IPS DF 6.9 (cell line): ENCODE measurements at places on chromosomes 7 and 10.

DNA sequence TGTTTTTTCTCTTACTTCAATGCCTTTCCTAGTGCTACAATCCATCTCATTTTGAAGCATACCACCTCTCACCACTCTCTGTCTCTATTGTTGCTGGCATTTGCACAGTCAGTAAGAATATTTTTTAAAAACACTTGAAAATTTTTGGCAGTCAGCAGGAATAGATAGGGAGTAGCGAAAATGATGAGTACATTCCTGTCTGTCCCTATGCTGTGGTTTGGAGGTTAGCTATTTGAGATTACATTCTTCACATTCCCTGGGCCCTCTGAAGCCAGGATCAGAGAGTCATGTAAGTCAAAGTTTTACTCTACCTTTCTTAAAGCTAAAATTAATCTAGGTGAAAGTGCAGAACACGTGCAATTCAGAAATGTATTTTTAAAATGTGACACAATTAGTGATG, 53.0 kb upstream of the MAGI2 start:
- H3K4me1 ChIP-seq: peaks cover 3% of the 10 kb centered on the region; the same call in 1 of the 2 replicates
- no peaks in the 10 kb centered on the region for H3K36me3 ChIP-seq
- DNase-seq: no peak
- no peak overlapping the region for H3K4me3 ChIP-seq
- H3K27ac ChIP-seq: no peak overlapping the region

GRCh38 chr7:102393467-102393866, 2.7 kb upstream of the PRKRIP1 start:
- no peaks in the 10 kb centered on the region for H3K27me3 ChIP-seq
- no peak overlapping the region for H3K4me3 ChIP-seq
- no peak overlapping the region for H3K27ac ChIP-seq
- H3K4me1 ChIP-seq: peaks cover 1% of the 10 kb centered on the region; the same call in 1 of the 2 replicates

GRCh38 chr10:1366322-1366691, 310.1 kb downstream of the WDR37 start:
- no peak overlapping the region for H3K4me3 ChIP-seq
- H3K27me3 ChIP-seq: no peaks in the 10 kb centered on the region
- H3K27ac ChIP-seq: no peak overlapping the region
- H3K36me3 ChIP-seq: no peaks in the 10 kb centered on the region; the same call in 1 of the 2 replicates
- peaks cover 5% of the 10 kb centered on the region for H3K4me1 ChIP-seq

DNA sequence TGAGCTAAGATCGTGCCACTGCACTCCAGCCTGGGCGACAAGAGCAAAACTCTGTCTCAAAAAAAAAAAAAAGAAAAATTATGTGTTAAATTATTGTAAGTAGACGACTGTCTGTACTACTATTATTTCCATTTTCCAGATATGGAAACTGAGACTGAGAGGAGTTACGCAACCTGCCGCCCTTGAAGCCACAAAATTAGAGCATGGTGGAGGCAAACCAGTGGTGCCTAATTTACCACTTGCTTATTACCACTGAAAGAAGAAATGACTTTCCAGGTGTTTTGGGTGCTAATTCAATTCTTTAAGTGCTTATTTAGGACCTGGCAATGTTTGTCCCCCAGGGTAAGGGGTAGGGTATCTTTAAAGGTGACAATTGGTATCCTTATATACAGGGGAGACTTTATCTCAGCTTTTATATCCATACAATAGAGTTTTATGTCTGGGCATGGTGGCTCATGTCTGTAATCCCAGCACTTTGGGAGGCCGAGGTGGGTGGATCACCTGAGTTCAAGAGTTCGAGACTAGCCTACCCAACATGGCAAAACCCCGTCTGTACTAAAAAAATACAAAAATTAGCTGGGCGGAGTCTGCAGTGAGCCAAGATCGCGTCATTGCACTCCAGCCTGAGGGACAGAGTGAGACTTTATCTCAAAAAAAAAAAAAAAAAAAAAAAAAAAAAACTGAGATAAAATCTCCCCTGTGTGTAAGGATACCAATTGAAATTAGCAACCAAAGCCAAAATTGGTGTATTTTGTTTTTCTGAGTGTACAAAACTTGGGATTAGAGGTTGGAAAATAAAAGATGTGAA, 16.6 kb upstream of the CAMK1D start:
- H3K4me1 ChIP-seq: no peaks in the 10 kb centered on the region
- no peaks in the 10 kb centered on the region for H3K36me3 ChIP-seq
- no peak overlapping the region for H3K4me3 ChIP-seq
- H3K27ac ChIP-seq: no peak overlapping the region

DNA sequence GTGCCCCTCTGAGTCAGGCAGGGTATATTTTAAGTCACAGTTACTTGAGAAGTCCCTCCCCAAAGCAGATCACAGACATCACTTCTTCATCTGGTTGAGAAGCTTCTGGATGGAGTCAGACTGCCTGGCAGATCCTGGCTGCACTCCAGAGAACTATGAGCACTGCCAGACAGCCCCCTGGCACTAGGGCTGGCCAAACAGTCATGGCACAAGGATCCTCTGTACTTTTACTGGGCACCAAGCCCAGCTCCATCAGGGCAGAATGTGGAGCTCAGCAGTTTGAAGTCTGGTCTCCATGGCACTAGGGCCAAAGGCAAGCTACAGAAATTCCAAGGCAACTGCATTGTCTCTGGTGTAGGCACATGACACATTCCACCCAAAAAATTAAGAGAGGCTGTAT, 162.1 kb downstream of the NRG3 start:
- no peak for DNase-seq
- H3K27me3 ChIP-seq: no peaks in the 10 kb centered on the region
- no peaks in the 10 kb centered on the region for H3K36me3 ChIP-seq

GRCh38 chr7:117766913-117767312, 106.3 kb downstream of the CTTNBP2 start:
- no peak for DNase-seq
- no peaks in the 10 kb centered on the region; the same call in 1 of the 2 replicates for H3K36me3 ChIP-seq
- H3K27me3 ChIP-seq: no peaks in the 10 kb centered on the region

- DNase-seq: no peak
- no peaks in the 10 kb centered on the region for H3K27me3 ChIP-seq
- H3K4me3 ChIP-seq: no peak overlapping the region
- no peak overlapping the region for H3K27ac ChIP-seq
These were observed 102.9 kb upstream of the AHR start for GRCh38 chr7:17195576-17195975.

GRCh38 chr7:98125759-98126158, 19.1 kb downstream of the LMTK2 start:
- no peaks in the 10 kb centered on the region for H3K27me3 ChIP-seq
- no peak overlapping the region for H3K27ac ChIP-seq
- H3K4me1 ChIP-seq: no peaks in the 10 kb centered on the region
- H3K4me3 ChIP-seq: no peak overlapping the region

DNA sequence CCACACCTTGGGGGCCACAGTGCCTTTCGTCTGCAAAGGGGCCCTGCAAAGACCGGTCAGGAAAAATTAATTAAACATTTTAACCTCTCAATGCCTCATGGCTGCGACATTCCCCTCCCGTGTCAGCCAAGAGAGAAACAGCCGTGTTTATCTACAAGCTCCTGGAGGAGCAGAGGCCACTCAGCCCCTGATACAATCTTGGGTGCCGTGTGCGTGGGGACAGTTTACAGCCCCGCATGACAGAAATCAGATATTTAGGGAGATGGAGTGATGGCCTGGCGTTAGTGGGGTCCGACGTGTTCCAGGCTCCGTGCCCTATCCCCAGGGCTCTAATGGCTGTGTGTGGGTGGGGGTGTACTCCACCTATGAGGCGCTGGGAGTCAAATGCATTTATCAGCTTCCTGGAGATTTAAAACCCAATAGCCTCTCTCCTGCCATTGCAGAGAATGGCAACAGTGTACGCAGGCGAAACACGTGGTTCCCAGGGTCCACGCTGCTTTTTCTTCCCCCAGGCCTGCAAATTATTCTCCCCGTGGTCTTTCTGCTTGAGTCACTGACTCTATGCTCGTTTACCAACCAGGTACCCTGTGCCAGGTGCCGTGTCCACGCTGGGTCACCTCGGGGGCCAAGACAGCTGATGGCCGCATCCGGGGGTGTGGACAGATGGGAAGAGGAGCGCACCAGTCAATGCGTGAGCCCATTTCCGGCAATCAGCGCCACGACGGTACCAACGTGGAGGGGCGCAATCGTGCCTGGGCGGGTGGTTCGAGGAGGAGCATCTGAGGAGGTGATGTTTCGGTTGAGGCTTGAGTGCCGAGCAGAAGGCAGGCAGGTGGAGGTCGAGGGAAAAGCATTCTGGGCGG, 26.6 kb upstream of the PSMG3 start:
- H3K36me3 ChIP-seq: no peaks in the 10 kb centered on the region
- DNase-seq: no peak
- no peaks in the 10 kb centered on the region for H3K4me1 ChIP-seq
- H3K27me3 ChIP-seq: no peaks in the 10 kb centered on the region; the same call in 1 of the 2 replicates
- H3K27ac ChIP-seq: no peak overlapping the region

GRCh38 chr7:193481-194251, 1.3 kb downstream of the FAM20C start:
- DNase-seq: no peak
- H3K36me3 ChIP-seq: peaks cover 31% of the 10 kb centered on the region
- H3K4me3 ChIP-seq: peak overlapping the region; percentile 78
- H3K27ac ChIP-seq: no peak overlapping the region
- H3K27me3 ChIP-seq: no peaks in the 10 kb centered on the region
- H3K4me1 ChIP-seq: peaks cover 11% of the 10 kb centered on the region

GRCh38 chr7:496528-497295, 22.9 kb downstream of the PDGFA start:
- peaks cover 31% of the 10 kb centered on the region for H3K36me3 ChIP-seq
- DNase-seq: no peak
- H3K4me1 ChIP-seq: peaks cover 2% of the 10 kb centered on the region; the same call in 1 of the 2 replicates
- no peak overlapping the region for H3K27ac ChIP-seq

DNA sequence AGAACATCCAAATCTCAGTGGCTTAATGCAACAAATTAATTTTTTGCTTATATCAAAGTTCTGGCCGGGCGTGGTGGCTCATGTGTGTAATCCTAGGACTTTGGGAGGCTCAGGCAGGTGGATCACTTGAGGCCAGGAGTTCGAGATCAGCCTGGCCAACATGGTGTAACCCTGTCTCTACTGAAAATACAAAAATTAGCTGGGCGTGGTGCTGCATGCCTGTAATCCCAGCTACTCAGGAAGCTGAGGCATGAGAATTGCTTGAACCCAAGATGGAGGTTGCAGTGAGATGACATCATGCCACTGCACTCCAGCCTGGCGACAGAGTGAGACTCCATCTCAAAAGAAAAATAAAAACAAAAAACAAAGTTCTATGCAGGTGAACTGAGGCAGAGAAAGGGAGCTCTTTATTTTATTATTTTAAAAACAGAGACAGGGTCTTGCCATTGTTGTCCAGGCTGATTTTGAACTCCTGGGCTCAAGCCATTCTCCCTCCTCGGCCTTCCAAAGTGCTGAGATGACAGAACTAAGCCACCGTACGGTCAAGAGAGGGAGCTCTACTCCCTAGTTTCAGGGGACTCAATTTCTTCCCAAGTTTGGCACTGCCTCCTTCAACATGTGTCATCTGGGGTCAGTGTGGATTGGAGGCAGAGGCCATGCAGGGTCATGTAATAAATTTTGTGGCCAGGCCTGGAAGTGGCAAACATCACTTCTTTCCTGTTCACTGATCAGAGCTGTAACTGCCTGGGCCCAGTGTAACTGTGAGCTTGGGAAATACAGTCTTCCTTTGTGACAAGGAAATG, 2.4 kb downstream of the ADCK2 start:
- no peaks in the 10 kb centered on the region for H3K27me3 ChIP-seq
- H3K36me3 ChIP-seq: no peaks in the 10 kb centered on the region
- peaks cover 3% of the 10 kb centered on the region; the same call in 1 of the 2 replicates for H3K4me1 ChIP-seq
- DNase-seq: no peak
- no peak overlapping the region for H3K27ac ChIP-seq

DNA sequence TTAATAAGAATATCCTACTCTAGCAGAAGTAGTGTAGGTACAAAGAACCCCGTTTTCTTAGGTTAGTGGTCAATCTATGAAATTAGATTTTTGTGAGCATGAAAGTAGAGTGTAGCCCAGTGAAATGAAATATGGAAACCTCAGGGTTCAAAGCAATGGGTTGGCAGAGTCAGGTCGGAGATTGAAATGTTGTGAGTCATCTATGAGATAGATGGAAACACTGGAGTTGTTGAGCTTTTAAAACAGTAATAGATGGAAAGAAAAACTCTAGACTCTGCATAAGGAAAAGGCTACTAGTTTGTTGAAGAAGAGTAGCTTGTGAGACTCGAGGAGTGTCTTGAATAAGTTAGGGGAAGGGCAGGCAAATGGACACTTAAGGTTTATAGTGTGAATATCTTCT, 251.9 kb downstream of the EXOC4 start:
- no peak overlapping the region for H3K4me3 ChIP-seq
- DNase-seq: no peak
- 0 out of 2 replicates have a peak, but pooled peaks cover 1% of the 10 kb centered on the region for H3K4me1 ChIP-seq
- no peaks in the 10 kb centered on the region for H3K27me3 ChIP-seq

DNA sequence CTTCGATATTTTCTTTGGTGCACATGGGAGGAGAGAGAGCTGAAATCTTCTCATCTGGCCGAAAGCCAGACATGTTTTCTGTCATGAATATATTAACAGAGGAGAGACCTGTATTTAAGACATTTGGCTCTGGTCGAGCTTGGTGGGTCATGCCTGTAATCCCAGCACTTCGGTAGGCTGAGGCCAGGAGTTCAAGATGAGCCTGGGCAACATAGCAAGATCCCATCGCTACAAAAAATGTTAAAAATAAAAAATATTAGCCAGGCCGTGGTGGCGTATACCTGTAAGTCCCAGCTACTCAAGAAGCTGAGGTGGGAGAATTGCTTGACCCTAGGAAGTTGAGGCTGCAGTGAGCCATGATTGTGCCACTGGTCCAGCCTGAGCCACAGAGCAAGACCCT, 21.9 kb upstream of the GATA3 start:
- no peak overlapping the region for H3K4me3 ChIP-seq
- H3K27ac ChIP-seq: no peak overlapping the region
- no peaks in the 10 kb centered on the region for H3K36me3 ChIP-seq
- peaks cover 44% of the 10 kb centered on the region for H3K27me3 ChIP-seq
- DNase-seq: no peak
- H3K4me1 ChIP-seq: peaks cover 6% of the 10 kb centered on the region

- no peaks in the 10 kb centered on the region for H3K36me3 ChIP-seq
- H3K4me3 ChIP-seq: no peak overlapping the region
- no peak for DNase-seq
- no peaks in the 10 kb centered on the region for H3K4me1 ChIP-seq
- H3K27ac ChIP-seq: no peak overlapping the region
These were observed 173.9 kb downstream of the RNLS start for GRCh38 chr10:88409236-88409635.
